ENCODE measurements at places on chromosomes 1 and 21.
A peak's percentile ranks its signal among the peaks of the same experiment; 100 is the strongest.

GRCh38 chr1:226653311-226653921 lies 85.7 kb downstream of the ITPKB start:
- DNase-seq, result no peak

DNA sequence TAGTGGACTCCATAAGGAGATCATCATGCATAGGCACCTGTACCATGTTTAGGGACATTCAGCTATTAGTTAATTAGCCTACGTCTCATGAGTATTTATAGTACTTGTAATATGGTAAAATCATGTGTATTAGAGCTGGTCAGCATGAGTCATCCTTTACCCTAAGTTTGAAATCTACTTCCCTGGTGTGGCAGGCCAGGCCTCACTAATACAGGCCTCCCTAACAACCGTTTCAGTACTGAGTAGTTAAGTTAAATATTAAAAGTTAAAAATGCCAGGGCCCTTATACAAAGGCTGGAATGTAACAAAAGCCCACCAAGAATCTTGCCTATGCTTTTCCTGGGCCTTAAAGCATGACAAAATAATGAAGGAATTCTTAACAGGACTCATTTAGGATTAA lies 356.3 kb upstream of the DPYD start:
- DNase-seq, result no peak

GRCh38 chr1:12438349-12438924 lies 179.6 kb downstream of the DHRS3 start:
- DNase-seq, result no peak

GRCh38 chr1:66342707-66343106 lies 191.2 kb upstream of the SGIP1 start:
- no peak for DNase-seq

GRCh38 chr21:46202592-46203202 lies 18.4 kb upstream of the SPATC1L start:
- no peak for DNase-seq

DNA sequence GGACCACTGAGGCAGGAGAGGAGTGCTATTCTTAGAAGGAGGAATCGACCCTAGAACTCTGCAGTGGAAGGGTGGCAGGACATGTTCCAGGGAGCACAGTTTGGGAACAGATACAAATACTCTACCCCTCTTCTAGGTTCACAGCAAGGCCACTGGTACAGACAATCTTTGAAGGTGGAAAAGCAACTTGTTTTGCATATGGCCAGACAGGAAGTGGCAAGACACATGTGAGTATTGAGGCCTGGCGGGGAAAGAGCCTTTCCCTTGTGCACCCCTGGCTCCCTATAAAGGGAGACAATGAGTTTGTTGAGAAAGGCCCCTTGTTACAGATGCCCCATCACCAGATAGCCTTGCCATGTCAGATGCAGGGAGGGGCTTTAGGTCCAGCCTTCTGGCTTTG lies 17.8 kb downstream of the KIF2C start:
- DNase-seq, result no peak

GRCh38 chr1:82520611-82521010 lies 719.9 kb downstream of the ADGRL2 start:
- DNase-seq, result no peak

DNA sequence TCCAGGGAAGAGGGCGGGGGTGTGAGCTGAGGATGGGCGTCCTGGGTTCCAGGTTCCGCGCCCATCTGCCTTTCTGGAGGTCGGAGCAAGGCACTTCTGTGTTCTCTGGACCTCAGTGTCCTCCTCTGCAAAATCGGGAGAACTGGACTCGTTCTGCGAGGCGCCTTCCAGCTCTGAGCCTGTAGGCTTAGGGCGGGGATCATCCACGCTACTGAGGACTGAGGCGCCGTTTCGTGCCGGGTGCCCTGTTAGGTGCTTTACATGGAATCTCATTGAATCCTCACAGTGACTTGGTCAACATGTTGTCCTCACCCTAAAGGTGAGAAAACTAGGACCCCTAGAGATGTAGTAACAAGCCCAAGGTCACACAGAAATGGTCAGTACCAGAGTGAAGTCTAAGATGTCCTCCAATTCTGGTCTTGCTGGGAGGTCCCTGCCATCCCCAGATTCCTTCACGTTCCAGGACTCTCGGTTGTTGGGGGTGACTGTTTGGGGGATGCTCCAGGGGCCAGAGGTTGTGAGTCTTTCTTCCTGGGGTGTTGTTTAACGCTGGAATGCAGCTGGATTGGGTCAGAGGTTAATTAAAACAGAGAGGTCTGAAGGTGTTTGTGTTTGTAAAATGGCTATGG lies 677 bp downstream of the PRKAA2 start:
- no peak for DNase-seq

GRCh38 chr1:23736437-23737134 lies 6.7 kb upstream of the ELOA start:
- DNase-seq, result no peak

- DNase-seq, result no peak
Measured at GRCh38 chr1:85290826-85291225, 14.4 kb upstream of the BCL10 start.

- DNase-seq, result peak; percentile 44
Measured at GRCh38 chr1:109208394-109208793, 5.3 kb upstream of the SARS1 start.

- DNase-seq, result no peak
Measured at GRCh38 chr1:17333081-17333480, 25.1 kb downstream of the PADI4 start.

- DNase-seq, result no peak
Measured at GRCh38 chr21:44006017-44006619, 6.0 kb upstream of the TRAPPC10 start.

- no peak for DNase-seq
Measured at GRCh38 chr1:14728516-14728915, 130.0 kb downstream of the KAZN start.

DNA sequence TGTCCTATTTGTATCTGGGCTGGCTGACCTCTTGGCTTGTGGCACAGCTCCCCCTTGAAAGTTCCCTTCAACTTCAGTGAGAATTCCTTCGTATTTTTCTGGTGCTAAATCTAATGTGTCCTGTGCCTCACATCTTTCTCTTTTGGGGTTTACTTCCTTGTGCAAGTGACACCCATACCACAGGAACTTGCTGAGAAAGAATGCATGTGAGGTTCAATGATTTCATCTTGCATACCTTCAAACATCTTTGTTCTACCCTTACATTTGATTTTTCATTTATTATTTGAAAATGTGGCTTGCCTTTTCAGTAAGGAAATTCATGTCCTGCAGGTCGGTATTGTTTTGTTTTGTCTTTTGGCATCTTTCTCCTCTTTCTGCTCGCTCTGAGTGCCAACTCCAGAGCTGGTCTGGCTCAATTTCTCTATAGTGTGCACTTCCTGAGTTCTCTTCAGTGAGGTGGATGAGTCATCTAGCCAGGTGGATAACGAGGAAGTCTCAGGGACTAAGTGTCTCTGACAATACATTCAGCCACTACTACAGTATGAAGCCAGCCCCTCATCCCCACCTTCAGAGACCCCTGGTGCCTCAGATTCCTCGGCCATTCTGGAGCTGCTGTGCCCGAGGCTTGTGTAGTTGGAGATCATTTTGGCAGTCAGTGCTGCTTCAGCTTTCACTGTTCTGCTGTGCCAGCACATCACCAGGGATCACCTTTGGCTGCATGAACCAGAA lies 59.5 kb downstream of the RIPK4 start:
- no peak for DNase-seq
